H1 (cell line): ENCODE measurements at places on chromosomes 2 and 18.

DNA sequence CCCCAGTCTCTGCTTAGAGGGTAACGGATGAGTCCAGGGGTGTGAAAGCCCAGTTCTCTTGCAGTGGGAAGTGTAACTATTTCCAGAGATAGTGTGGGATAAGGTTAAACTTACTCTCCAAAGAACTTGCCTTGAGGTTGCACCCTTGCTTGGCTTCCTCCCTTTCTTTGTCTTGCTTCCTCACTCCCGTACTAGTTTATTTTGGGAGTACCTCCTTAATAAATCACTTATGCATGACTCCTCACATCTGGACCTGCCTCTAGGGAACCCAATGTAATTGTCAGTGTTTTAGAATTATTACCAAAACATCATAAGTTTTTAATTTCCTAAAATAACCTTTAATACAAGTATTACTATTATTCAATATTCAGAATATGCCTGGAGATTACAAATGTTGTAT lies 35.2 kb downstream of the CPO start:
- no peak for DNase-seq

- DNase-seq, result no peak
Observed at GRCh38 chr18:62450546-62451410, 72.0 kb upstream of the ZCCHC2 start.

DNA sequence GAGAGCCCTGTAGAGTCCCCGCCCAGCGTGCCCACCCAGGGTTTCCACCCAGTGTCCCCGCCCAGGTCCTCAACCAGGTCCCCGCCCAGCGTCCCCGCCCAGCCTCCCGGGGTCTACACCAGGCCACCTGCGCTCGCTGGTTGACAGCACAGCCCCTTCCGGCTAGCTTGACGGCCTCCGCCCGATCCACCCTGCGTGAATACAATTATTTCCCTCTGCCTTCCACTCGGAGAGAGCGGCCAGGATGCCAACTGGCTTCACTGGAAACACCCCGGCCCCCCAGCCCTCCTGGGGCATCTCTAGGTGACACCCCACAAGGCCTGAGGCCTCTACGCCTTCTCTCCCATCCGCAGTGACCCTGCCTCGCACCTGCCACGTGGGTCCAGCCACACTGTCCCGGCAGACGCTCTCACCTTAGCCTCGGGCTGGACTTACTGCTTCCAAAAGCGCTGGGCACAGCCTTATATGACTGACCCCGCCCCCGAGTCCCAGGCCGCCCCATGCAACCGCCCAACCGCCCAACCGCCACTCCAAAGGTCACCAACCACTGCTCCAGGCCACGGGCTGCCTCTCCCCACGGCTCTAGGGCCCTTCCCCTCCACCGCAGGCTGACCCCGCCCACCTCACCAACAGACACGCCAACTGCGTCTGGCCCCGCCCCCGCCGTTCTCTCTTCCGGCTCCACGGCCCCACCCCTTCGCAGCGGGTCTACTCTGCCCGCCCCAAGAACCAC lies 188.1 kb downstream of the LAMA1 start:
- DNase-seq, result peak; percentile 76

GRCh38 chr2:10631405-10631804 lies 58.4 kb downstream of the NOL10 start:
- no peak for DNase-seq

- no peak for DNase-seq
Observed at GRCh38 chr2:160324161-160324800, 124.2 kb upstream of the ITGB6 start.

GRCh38 chr2:12651641-12652040 lies 65.1 kb upstream of the TRIB2 start:
- DNase-seq, result no peak

DNA sequence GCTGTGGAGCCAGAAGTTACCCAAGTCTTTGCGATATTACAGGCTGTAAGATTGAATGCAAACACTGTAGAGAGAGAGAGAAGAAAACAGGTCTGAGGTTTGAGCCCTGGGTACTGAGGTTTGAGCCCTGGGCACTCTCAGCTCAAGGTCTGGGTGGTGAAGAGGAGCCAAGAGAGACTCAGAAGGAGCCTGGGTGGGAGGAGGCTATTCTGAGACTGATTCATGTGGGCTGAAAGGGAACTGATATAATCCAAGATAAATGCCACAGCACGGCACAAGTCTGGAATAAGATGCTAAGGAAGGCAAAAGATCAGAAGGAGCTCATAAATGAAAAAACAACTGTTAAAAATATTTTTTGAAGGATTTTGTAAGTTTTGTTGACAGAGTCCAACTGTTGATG lies 407.6 kb upstream of the HS6ST1 start:
- DNase-seq, result no peak

DNA sequence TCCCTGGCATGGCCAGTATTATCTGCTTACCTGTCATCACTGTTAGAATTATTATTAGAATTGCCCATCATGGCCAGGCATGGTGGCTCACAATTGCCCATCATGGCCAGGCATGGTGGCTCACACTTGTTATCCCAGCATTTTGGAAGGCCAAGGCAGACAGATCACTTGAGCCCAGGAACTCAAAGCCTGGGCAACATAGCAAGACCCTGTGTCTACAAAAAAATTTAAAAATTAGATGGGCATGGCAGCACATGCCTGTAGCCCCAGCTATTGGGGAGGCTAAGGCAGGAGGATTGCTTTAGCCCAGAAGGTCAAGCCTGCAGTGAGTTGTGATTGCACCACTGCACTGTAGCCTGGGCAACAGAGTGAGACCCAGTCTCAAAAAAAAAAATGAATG lies 27.4 kb upstream of the ID2 start:
- DNase-seq, result no peak

- DNase-seq, result no peak
Observed at GRCh38 chr2:213065583-213066442, 85.6 kb downstream of the IKZF2 start.

GRCh38 chr2:227310756-227311110 lies 14.3 kb upstream of the MFF start:
- no peak for DNase-seq

DNA sequence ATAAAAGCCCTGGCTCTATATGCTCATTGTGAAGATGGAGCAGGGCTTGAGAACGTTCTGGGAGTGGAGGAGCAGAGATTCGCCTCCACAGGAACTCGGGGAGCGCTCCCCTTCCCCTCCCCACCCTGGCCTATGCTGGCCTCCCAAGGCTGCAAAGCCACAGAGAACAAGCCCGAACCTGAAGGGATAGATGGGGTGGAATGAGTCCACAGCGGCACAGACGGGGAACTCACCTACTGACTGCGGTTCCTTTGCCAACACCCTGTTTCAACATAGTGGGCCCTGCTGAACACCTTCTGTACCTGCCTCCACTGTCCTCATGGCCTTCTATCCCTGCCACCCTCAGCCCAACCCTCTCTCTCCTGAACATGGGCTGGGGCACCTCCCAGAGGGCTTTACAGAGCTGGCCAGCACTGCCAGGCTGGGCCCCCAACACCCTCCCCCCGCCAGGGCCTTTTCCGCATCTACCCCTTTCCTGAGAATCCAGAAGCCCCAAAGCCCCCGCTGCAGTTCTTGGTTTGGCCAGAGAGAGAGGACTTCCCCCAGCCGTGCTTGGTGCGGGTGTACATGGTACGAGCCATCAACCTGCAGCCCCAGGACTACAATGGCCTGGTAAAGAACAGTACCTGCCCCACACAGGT lies 41.5 kb downstream of the LMAN2L start:
- no peak for DNase-seq

GRCh38 chr2:64654063-64654811 lies 524 bp upstream of the SERTAD2 start:
- DNase-seq, result peak; percentile 44

DNA sequence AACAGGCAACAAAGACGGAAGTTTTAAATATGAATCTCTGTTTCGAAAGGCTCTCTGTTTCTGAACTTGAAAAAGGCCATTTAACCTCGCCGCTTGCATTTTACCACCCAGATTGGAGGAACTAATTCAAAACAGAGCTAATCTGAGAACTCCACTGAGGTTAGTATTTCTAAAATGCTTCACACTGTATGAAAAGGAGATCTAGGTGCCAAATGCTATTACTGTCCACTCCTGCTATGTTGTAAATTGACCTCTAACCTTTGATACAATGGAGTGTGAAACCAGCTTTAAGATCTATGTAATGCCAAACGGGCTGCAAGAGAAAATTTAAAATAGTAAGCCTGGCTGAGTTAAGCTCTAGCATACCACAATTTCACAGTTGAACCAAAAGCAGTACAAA lies 364.5 kb downstream of the IRS1 start:
- DNase-seq, result no peak

GRCh38 chr2:11314487-11314886 lies 29.9 kb downstream of the ROCK2 start:
- no peak for DNase-seq

GRCh38 chr2:199987586-199987985 lies 32.2 kb downstream of the MAIP1 start:
- DNase-seq, result no peak

DNA sequence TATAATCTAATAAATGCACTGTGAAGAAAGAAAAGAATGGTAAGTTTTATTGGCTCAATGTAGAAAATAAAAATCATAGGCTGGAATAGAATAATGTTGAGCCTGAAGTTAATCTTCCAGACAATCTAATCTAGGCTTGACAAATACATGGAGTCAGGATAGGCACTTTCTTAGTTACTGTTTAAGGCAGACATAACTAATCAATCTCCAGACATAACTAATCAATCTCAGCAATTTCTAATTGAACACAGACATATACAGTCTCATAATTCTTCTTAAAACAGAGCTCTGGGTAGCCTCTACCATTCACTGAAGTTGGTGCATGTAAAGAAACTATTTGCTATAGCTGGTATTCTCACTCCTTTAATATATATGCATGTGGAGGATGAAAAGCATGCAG lies 150.1 kb upstream of the CTAGE1 start:
- no peak for DNase-seq

DNA sequence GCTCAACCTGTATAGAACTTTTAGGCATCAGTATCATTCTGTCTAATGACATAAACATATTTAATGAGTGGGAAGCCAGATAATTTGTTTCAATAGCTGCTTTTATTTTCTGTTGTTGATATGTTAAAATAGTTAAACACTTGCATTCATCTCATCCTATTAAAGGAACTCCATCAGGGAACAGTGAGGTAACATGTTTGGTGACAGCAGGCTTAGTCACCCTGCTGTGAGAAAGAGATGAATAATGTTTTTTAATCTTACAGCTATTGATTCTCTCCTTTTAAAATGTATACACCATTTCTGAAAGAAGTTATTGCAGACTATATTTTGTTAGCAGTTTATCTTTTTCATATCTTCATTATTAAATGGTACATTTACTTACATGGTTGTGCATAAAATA lies 123.3 kb upstream of the CWC22 start:
- DNase-seq, result no peak

DNA sequence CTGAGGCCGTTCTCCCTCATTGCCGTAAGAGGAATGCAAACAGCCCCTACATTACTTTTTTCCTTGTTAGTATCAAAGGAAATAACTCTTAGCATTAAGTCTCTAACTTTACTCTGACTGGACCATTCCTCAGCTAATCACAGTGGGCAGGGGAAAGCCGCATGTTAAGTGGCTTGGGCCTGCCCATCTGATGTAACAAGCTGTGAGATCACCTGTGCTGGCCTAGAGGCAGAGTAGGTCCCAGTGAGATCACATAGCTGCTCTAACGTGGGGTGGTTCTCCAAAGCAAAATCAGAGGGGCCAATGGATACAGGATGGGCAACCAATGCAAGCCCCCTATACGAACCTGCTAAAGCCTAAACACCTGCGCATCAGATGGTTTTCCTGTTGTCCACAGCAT lies 5.9 kb upstream of the MOCOS start:
- DNase-seq, result no peak

DNA sequence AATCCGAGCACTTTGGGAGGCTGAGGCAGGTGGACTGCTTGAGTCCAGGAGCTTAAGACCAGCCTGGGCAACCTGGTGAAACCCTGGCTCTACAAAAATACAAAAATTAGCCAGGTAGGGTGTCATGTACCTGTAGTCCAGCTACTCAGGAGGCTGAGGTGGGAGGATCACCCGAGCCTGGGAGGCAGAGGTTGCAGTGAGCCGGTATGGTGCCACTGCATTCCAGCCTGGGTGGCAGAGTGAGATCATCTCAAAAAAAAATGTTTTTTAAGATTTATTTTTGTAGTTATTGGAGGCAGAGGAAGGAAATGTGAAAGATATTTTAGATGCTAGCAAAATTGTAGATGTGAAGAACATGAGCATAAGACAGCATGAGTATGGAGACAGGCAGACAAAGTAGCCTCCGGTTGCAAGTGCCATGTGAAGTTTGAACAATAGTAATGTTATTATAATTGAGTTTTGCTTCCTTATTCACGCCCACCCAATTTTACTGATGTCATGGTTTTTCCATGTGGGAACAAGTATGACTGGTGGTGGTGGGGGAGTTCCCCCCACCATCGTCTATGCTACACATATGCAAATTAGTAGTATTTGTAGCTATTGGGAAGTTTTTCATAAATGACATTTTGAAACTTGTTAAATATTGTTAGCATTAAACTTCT lies 18.0 kb downstream of the REL start:
- no peak for DNase-seq

- no peak for DNase-seq
Observed at GRCh38 chr2:241762933-241763369, 13.7 kb upstream of the GAL3ST2 start.

DNA sequence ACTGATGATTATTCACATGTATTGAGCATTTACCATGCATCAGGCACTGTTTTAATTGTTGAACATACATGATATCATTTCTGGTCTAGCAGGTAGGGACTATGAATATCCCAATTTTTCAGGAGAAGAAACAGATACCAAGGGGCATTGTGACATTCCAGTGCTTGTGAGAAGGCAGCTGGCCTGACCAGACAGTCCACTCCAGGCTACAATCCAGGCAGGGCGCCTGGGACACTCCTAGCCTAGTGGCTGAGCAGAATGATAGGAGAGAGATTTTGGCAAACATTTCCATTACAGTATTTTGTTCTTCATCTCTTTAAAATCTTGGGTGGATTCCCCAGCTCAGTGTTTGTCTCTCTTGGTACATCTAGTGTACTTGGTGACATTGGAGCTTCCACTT lies 24.9 kb downstream of the ZNF892 start:
- no peak for DNase-seq

DNA sequence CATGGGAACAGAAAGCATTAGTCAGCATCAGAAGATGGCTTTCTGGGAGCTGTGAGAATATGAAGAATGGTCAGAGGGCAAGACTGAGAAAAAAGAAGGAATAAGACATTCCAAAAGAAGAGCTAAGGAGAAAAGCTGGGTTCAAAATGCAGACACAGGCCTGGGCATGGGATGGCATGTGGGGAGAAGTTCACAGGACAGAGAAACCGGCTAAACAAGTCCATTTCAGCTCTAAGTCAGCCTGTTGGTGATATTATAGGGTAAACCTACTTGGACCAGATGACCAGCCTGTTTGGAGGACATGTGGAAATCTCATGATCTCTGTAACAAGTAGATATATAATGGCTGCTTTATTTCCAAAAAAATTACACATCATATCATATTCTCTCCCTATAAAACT lies 91.7 kb upstream of the MEIS1 start:
- no peak for DNase-seq
